Stimulated activated CD8-positive, alpha-beta memory T cell treated with anti-CD3 and anti-CD28 coated beads, Interleukin-7, amount 100 ng/mL, for 24 hours (primary cell): ENCODE measurements at places on chromosomes 6 and 20.

DNA sequence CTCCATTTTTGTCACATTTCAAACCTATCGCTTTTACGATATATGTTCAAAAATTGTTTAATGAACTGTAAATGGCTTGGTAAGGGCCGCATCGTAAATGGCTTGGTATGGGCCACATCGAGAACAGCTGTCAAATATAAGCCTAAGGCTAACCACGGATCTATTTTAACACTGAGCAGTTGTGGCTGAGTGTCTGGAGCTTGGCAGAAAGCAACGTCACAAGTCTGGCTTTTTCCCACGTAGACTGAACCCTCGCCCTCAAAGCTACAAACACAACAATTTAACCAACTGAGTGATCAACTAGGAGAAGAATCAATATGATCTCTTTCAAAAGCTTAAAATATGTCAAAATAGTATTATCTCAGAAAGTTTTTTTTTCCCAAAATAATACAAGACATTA, 71.4 kb upstream of the PRSS16 start:
- no peak for DNase-seq

DNA sequence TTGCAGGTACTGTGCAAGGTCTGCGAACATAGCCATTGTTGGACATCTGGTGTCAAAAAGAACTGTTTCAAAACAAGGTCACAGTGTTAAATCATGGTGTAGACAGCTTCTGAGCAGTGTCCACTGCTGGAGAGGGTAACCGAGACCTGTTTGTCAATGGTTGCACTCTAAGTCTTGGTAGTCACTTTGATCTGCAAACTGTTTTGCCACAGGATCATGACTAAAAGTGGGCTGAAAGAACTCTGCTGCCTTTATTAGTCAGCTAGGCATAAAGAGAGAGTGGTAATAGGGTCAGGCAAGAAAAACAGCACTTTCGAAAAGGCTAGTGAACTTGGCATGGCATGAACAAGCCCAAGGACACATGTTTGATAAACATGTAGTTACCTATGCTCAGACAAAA, 552.3 kb upstream of the CITED2 start:
- no peak for DNase-seq

- no peak for DNase-seq
Measured at GRCh38 chr6:33702345-33702977, 9.0 kb downstream of the UQCC2 start.

DNA sequence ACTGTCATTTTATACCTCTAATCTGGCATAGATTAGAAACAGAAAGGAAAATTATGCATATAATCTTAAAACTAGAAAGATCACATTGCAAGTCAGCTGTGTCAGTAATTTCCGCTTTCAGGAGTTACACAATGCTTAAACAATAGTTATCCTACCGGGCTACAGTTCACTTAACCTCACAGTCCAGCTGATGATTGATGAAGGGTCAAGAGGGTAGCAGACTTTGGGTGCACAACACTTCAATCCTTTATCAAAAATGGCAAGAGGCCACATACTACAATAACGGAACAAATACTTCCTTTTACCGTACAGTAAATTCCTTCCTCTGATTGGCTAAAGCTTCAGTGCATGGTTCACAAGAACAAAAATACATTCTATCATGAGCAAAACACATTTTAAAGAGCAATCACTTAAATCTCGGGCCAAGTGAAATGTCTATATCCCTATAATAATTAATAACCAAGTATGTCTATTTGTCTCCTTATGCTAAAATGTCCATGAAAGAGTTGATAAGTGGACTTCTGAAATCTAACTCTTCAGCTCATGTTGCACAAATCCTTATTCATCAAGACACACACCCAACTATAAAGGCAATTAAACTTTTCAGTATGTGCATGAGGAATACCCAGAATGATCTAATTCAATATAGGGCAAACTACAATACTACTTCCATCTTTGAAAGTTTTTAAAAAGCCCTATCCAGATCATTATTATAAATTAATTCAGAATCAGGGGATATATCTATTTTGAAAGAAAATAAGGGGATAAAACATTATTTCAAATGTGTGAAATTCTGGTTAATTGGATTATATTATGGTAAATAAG, 76.8 kb downstream of the HIVEP2 start:
- DNase-seq, result no peak

DNA sequence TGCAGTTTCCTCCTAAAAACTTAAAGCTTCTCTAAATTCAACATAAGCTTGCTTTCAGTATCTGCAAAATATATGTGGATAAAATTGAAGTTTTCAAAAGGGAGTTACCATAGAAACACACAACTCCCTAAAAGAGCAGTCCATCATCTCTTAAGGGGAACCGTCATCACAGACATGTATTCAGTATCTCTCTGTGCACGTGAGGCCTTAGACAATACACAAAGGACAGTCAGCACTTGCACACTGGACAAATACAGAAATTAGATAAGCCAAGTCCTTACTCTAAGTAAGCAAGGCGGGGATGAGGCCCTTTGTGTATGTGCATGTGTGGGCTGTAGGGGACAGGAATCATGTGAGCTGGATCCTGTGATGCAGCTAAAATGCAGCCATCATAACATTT, 136.6 kb downstream of the BACH2 start:
- DNase-seq, result no peak

GRCh38 chr20:52242237-52243230, 51.0 kb upstream of the ZFP64 start:
- no peak for DNase-seq

DNA sequence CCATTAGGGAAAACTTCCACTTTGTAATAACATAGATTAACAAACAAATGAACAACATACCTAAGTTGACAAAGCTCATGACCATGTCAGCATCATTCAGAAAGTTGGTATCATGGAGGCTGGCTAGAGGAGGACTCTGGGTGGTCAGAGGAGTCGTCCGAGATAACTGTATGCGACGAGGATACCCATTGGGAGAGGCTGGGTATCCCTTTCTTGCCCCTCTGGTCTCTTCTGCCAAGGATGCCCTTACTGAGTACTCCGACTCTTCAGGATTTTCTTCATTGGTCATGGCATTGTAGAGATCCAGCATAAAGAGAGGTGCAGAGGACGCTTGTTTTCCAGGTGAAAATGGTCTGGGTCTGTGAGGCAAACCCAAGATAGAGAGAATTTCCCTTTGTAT, 1.1 kb downstream of the BMP5 start:
- no peak for DNase-seq

- DNase-seq, result no peak
Measured at GRCh38 chr20:32479012-32479411, 106.1 kb downstream of the NOL4L start.

GRCh38 chr6:3410385-3411360, 46.2 kb downstream of the SLC22A23 start:
- peak; percentile 40 for DNase-seq

GRCh38 chr20:9408422-9409300, 105.7 kb upstream of the LAMP5 start:
- DNase-seq, result no peak

- DNase-seq, result no peak
Measured at GRCh38 chr6:118207947-118208346, 300.9 kb downstream of the SLC35F1 start.

- DNase-seq, result no peak
Measured at GRCh38 chr20:40617594-40617993, 71.4 kb downstream of the MAFB start.

DNA sequence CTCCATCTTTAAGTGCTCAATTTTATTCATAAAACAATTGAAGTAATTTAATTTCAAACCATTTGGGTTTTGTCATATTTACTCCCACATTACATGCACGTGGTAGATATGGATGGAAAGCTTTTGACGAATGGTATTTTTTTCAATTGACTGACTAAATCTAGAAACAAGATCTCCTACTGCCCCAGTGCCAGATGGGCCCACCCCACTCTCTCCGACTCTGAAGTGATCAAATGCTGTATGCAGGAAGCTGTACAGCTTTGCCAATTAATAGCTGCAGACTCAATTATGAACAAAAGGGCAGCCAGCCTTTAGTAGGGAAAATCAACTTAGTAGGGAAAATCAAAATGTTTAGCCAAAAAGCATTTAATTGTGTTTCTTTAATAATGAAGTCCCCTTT, 46.2 kb downstream of the PACRG start:
- DNase-seq, result no peak

DNA sequence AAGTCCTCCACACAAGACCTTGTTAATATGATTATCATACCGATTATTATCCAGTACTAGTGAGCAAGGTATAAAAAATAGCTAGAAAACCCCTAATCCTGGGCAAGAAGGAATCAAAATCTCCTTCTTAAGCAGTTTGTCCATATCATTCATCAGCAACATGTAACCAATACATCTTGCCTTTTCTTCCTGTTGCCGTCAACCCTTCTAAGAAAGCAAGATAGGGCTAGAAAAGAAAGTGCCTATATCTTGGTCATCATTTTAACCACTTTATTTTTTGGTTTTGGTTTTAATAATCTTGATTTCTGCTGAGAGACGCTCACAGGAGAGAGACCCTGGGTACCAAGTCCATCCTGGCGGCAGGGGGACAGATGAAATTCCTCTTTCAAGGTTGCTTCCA, 27.2 kb upstream of the PREX1 start:
- no peak for DNase-seq

- DNase-seq, result no peak
Measured at GRCh38 chr6:96499781-96500180, 21.8 kb upstream of the UFL1 start.

- DNase-seq, result no peak
Measured at GRCh38 chr6:39425346-39426072, 103.0 kb upstream of the KCNK16 start.

- no peak for DNase-seq
Measured at GRCh38 chr6:43274916-43275597, 23.0 kb upstream of the SLC22A7 start.

- DNase-seq, result no peak
Measured at GRCh38 chr6:20028143-20028542, 184.1 kb downstream of the MBOAT1 start.

DNA sequence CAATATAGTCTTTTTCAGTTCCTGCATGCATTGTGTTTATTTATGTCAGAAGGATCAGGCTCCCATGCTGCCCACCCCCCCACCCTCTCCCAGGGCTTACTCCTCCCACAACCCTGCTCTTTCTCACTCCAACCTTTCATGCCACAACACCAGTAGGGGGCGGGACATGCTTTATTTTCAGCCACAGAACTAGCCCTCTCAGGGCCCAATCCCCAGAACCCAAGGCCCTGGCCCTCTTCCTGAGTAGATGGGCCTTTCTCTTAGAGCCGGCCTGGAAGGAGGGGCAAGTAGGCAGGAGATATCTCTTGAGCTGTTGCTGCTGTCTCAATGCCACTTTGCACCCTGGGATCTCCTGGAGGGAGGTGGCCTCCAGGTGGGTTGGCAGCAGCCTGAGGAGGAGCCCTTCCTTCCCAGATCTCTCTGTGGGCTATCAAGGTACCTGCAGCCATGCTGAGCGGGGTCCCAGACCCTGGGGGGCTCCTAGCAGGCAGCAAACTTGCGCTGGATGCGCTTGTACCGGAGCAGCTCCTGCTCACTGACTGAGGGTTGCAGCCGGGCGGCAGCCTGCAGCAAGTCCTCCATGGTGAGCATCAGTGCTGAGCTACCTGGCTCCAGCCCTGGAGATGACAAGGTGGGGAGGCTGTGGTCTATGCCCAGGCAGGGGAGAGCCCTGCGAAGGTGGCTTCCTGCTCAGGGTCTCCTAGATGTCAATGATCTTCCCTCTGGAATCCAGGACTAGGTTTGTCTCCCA, 3.5 kb downstream of the GNMT start:
- DNase-seq, result no peak

DNA sequence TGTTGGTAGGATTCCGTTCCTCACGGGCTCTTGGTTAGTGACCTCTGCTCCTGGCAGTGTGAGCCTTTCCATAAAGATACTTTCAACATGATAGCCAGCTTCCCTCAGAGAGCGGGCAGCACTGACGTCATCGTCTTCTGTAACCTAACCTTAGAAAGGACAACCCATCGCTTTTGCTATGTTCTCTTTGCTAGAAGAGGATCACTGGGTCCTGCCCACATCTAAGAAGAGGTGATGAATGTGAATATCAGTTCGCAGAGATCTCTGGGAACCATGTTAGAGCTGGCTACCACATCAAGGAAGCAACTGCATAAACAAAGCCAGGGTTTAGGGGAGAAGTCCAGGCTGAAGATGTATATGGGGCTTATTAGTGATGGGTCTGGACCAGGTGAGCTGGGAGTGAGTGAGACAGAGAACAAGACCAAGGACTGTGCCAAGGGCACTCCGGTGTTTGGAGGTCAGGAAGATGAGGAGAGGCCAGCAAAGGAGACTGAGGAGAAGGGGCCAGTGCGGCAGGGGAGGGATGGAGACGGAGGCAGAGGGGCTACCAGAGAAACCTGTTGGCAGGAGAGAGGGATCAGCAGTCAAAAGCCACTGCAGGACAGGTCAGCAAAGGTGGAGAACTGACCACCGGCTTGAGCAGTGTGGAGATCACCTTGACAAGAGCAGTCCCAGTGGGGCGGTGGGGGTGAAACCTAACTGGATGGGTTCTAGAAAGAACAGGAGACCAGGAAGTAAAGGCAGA, 39.7 kb downstream of the PIM1 start:
- no peak for DNase-seq

DNA sequence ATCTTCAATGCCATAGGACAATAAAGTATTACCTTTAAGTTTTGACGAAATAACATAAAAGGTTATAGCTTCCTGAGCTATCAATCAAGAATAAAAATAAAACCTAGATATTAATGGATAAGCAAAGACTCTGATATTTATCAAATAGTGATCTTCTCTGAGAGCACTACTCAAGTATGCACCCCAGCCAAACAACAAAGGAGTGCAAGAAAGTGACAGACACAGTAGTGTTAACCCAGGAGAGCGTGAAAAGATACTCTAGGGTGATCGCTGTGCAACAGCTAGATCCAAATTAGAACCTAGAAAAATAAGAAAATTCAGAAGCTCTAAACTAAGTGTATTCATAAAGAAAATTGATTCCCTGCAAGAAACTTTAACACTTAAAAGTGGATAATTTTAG, 83.5 kb upstream of the CDYL start:
- no peak for DNase-seq

- no peak for DNase-seq
Measured at GRCh38 chr20:53831812-53832211, 238.2 kb upstream of the ZNF217 start.

DNA sequence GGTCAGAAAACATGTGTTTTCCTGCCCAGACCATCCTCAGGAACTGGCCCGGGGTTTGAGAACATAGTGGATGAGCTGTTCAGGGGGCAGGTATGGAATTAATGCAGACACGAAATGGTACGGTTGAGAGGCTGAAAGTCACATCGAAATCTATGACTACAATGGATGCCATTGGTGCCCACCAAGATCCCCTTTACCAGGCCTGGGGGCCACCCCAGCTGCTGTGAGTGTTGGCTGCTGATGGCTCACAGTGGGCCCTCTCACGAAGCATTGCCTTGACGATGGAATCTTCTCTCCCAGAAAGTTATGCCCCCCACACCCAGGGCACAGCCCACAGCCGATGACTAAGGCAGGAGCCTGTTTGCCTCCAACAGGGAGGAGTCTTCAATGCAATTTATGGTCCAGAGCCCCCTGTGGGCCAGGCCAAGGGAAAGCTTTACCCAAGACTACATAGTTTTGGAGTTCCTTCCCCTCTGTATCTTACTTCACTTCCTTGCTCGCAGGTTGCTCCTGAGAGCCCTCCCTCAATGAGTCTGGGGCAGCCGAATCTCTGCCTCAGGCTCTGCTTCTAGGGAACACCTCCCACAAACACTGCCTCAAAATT, 92.6 kb downstream of the BFSP1 start:
- DNase-seq, result no peak

GRCh38 chr20:62611012-62611411, 31.3 kb upstream of the SLCO4A1 start:
- no peak for DNase-seq

- no peak for DNase-seq
Measured at GRCh38 chr20:34921436-34921835, 34.2 kb downstream of the GSS start.
